ENCODE measurements at places on chromosomes 12 and 14.

- no peak for DNase-seq
Observed at GRCh38 chr12:120077260-120077659, 39.3 kb downstream of the RAB35 start.

- no peak for DNase-seq
Observed at GRCh38 chr14:24806061-24806678, 172.2 kb upstream of the GZMB start.

DNA sequence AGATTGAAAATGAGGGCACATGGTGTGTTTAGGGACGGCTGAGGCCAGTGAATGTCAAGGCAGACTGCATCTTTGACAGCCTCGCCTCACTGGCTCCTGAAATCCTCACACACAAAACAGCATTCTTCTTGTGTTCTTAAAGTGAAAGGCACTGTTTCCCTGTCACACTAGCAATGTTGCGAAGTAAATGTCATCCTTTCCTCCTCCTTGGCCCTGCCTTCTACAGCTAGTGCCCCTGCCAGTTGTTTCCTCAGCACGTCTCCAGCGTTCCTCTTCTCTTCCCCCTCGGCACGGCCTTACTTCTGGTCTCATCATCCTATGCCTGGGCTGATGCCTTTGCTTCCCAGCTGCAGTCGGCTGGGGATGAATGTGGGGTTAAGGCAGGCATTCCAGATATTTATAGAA lies 129.4 kb upstream of the DNM1L start:
- no peak for DNase-seq

- DNase-seq, result no peak
Observed at GRCh38 chr12:43206396-43206795, 345.6 kb downstream of the ADAMTS20 start.

DNA sequence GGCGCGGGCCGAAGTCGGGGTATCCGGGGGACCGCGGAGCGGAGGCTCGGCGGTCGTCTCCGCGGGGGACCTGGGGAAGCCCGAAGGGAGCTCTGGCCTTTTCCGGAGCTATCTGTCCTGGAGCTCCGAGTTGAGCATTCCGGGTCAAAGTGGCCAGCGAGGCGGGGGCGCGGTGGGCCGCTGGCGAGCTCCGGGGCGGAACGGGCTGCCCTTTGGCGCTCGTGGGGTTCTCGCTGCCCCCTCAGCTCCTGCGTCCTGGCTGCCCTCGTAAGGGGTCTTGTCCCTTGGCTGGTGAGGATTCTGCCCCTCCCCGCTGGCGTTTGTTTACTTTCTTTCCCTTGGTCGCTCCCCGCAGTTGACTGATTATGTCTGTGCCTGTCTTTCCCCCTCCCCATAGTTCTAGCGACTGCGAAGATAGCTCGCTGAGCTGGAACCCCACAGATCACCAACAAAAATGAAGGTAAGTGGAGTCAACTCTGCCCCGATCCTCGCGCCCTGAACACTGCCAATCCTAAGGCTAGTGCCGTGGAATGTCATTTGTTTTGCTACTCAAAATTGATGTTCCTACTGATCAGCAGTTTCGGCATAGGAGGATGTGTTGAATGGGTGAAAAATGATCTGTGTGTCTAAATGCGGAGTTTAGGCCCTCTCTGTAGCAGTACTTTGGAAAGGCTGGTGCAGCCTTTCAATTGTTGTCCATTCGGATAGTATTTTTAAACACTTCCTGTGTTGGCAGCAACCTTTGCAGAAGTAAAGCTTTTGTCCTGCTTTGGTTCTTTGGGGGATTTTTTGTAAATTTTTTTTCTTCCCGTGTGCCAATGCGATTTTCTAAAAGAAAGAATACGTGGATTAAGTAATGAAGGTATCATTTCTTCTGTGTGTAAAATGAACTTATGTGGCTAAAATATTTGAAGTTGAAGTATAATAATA lies 1.3 kb downstream of the ARID4A start:
- DNase-seq, result no peak

DNA sequence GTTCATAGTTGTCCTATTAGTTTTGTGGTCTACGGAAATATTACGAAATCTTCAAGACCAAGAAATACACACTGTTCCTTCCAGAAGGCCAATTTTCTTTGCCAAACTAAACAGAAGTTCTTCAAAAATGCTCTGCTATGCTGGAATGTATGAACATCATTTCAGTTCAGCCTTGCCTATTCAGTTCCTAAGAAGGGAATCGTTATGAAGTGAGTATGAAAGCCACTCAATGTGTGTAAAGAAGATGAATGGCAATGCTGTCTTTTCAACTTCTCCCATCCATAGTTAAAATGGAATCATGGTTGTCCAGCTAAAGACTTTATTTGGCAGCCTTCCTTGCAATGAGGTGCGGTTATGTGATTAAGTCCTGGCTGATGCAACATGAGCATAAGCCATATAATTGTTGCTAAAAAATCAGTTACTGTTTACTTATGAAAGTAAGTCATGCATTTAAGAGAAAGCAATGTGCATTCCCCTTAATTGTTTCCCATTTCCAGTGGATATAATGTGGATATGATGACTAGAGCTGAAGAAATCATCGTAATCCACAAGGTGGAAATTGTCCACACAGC lies 73.8 kb upstream of the PTPRR start:
- DNase-seq, result no peak

GRCh38 chr12:109762071-109762672 lies 48.5 kb downstream of the FAM222A start:
- DNase-seq, result no peak

DNA sequence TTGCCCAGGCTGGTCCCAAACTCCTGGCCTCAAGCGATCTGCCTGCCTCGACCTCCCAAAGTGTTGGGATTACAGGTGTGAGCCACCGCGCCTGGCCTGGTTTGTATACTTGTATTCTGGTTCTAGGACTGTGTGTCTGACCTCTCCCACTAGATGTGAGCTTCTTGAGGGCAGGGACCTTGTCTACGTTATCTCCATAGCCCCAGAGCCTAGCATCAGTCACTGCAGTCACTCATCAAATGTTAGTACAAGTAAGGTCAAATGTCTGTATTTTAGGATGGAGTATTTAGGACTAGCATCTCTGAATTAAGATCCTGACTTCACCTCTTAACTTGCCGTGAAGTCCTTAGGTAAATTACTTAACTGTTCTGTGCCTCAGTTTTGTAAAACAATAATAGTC lies 2.9 kb downstream of the RILPL2 start:
- no peak for DNase-seq

GRCh38 chr12:112751844-112752243 lies 39.7 kb upstream of the RPH3A start:
- no peak for DNase-seq

- DNase-seq, result no peak
Observed at GRCh38 chr12:46461907-46462640, 89.5 kb upstream of the SLC38A2 start.

GRCh38 chr14:41154143-41154807 lies 452.4 kb upstream of the LRFN5 start:
- DNase-seq, result no peak

GRCh38 chr12:50110762-50111351 lies 1.2 kb upstream of the COX14 start:
- no peak for DNase-seq

DNA sequence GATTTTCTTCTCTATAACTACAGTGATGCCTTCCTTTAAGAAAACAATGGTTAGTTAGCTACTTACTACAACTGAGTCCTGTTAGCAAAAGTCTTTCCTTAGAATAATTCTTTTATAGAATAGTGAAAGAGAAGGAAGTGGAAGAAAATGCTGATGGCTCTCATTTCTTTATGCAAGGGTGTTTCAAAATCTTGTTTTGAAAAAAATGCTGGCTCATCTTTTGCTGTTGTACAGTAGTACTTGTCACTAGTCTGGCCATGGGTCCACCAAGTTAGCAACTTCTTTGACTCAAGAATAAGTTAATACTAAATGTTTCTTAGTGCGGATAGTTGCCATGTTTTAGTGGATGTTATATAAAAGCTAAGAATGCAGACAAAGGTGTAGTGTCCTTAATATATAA lies 225.4 kb downstream of the PTPRO start:
- DNase-seq, result no peak

- DNase-seq, result no peak
Observed at GRCh38 chr12:121826318-121827150, 22.7 kb downstream of the SETD1B start.

All from stimulated activated CD4-positive, alpha-beta T cell treated with anti-CD3 and anti-CD28 coated beads, TNF-alpha, amount 100 ng/mL, for 4 hours (primary cell).